ENCODE measurements at places on chromosomes 5 and 9. TPM values are rescaled to one million over a fixed set of nuclear protein-coding genes. Genes with fewer than 3 reads are reported as not detected.

Gene SPINK5
- total RNA-seq = not detected

Gene PTPRD
- total RNA-seq = not detected

Gene GOLGA1
- 17.4 TPM for total RNA-seq

Gene FOXD4L5
- total RNA-seq = 0.07 TPM

- no peak for DNase-seq
Observed at GRCh38 chr5:178347956-178348355, 115.4 kb upstream of the PHYKPL start.

GRCh38 chr5:132190161-132190817 lies 37.4 kb downstream of the P4HA2 start:
- peak; percentile 17 for DNase-seq

DNA sequence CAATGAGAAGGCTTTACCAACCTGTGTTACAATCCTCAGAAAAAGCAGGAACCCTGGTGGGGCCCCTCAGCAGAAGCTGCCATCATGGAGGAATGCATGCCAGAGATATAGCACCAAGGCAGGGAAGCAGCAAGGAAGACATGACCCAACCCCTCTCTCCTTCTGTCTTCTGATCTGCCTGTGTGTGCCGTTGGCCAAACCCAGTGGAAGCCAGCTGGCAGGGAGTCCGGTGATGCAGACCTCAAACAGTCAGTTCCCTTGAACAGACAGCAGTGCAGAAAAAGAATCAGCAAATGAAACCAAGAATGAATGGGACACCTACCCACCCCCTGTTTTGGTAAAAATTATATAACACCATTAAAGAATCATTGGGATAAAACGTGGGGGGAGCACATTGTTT lies 234.2 kb downstream of the ZNF608 start:
- DNase-seq = no peak

- DNase-seq = no peak
Observed at GRCh38 chr5:135473956-135474670, 22.0 kb upstream of the TIFAB start.

DNA sequence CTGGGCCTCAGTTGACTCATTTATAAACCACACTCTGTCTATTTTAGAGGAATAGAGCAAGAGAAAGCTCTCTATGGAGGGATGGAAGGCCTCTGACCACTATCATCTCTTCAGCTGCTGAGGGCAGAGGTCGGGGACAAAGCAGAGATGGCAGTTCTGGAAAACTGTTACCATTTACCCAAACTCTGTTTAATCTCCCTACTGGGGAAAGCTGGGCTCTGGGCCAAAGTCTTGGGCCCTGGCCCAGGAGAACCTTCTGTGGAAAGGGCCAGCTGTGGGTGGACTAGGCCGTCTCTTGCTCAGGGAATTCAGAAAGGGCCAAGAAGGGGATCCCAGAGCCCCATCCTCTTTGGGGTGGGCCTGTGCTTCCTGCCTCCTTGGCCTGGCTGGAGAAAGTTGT lies 100.0 kb downstream of the PSD2 start:
- no peak for DNase-seq

DNA sequence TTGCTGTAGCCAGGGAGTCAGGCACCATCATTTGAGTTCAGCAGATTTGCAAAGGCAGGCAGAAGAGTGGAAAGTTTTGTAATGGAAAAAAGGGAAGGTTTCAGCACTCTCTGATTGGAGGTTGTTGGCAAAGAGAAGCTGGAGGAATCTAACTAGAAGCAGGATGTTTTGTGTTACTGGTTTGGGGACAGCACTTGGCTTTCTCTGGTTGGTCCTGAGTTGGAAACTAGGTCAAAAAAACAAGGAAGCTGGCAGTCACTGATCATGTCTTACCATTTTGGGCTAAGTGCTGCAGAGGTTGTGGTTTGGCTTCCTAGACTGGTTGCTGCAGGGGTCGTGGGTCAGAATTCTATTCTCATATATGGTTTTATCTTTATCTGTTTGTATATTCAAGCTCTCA lies 189.8 kb downstream of the DRD1 start:
- DNase-seq = no peak

All from activated CD4-positive, alpha-beta T cell treated with anti-CD3 and anti-CD28 coated beads for 36 hours (primary cell).